ENCODE measurements at places on chromosomes 4 and X. TPM values are rescaled to one million over a fixed set of nuclear protein-coding genes. Genes with fewer than 3 reads are reported as not detected.
A peak's percentile ranks its signal among the peaks of the same experiment; 100 is the strongest.

- H3K27ac ChIP-seq, result no peak overlapping the region
- peaks cover 42% of the 10 kb centered on the region for H3K36me3 ChIP-seq
- no peaks in the 10 kb centered on the region for H3K27me3 ChIP-seq
- no peak overlapping the region for H3K4me3 ChIP-seq
- no peaks in the 10 kb centered on the region for H3K4me1 ChIP-seq
- no peak for DNase-seq
Observed at GRCh38 chr4:1819284-1819683, 26.2 kb downstream of the FGFR3 start.

DNA sequence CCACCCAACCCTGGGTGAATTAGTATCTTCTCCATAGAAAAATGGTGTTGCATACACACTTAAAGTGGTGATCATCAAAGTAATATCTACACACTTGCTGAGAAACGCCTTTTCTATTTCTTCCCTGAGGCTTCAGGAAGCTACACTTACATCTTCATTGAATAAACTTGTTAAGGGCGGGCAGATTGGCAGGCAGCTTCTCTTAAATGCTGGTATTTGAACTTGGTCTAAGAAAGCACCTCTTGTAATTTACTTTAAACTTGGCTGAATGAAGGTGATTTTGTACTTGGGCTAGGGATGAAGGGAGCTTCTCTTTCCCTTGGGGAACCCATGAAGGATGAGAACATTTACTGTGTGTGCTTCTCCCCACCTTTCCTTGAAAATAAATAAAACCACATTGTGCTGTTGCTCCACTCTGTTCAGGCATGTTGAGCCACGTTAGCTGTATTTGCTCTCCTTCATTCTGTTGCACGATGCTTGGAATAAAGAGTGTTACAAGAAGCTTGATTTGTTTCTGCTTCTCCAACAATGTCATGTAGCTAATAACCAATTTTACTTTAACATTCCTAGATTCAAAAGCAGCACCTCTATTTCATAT, 430.1 kb downstream of the ANKRD50 start:
- no peak for DNase-seq
- H3K4me3 ChIP-seq, result no peak overlapping the region
- H3K36me3 ChIP-seq, result no peaks in the 10 kb centered on the region
- H3K27me3 ChIP-seq, result no peaks in the 10 kb centered on the region
- H3K4me1 ChIP-seq, result no peaks in the 10 kb centered on the region
- no peak overlapping the region for H3K27ac ChIP-seq

The TREX2 gene
- 0.74 TPM for total RNA-seq

GRCh38 chr4:152815078-152815477, 35.3 kb downstream of the ARFIP1 start:
- H3K4me3 ChIP-seq, result no peak overlapping the region
- no peak for DNase-seq
- H3K4me1 ChIP-seq, result peaks cover 10% of the 10 kb centered on the region
- no peaks in the 10 kb centered on the region for H3K27me3 ChIP-seq
- peaks cover 60% of the 10 kb centered on the region for H3K36me3 ChIP-seq

The RPS6KA6 gene
- total RNA-seq, result 0.17 TPM

GRCh38 chr4:94519019-94519418, 67.3 kb downstream of the PDLIM5 start:
- no peak overlapping the region for H3K27ac ChIP-seq
- H3K4me3 ChIP-seq, result no peak overlapping the region
- H3K27me3 ChIP-seq, result no peaks in the 10 kb centered on the region

DNA sequence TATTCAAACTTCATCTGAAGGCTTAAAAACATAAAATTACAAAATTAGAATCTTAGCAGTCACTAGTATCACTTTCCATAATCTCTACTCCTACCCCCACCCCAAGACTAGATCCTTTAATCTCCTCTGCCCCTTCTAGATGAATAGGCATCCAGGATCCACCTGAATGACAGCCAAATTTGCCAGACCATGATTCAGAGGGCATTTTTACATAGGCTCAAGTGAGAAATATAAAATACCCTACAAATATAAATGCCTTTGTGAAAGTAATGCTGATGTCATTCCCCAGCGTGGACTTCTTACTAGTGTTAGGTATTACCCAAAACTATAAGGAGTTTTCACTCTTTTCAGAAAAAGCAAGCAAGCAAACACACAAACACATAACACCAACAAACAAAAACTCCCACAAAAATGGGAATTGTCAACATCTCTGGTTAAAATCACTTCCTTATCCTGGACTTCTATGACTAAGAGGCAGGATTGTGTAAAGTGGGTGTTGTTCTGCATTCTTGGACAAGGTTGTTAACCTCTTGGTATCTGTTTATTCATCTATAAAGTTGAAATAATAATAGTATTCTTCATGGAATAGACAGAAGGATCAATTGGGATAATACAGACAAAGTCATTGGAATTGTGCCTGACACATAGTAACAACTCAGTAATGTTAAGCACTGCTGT, 51.3 kb upstream of the TMPRSS11F start:
- H3K27ac ChIP-seq, result no peak overlapping the region
- no peak for DNase-seq
- no peak overlapping the region for H3K4me3 ChIP-seq
- peaks cover 4% of the 10 kb centered on the region for H3K27me3 ChIP-seq
- H3K4me1 ChIP-seq, result no peaks in the 10 kb centered on the region

- no peaks in the 10 kb centered on the region for H3K4me1 ChIP-seq
- DNase-seq, result no peak
- no peaks in the 10 kb centered on the region for H3K36me3 ChIP-seq
- H3K27me3 ChIP-seq, result no peaks in the 10 kb centered on the region
- no peak overlapping the region for H3K27ac ChIP-seq
- no peak overlapping the region for H3K4me3 ChIP-seq
Observed at GRCh38 chrX:68808686-68809357, 20.0 kb upstream of the EFNB1 start.

- no peak overlapping the region for H3K27ac ChIP-seq
- no peaks in the 10 kb centered on the region for H3K27me3 ChIP-seq
- peaks cover 22% of the 10 kb centered on the region for H3K4me1 ChIP-seq
- H3K4me3 ChIP-seq, result no peak overlapping the region
- no peaks in the 10 kb centered on the region for H3K36me3 ChIP-seq
- DNase-seq, result no peak
Observed at GRCh38 chrX:136063340-136064079, 78.3 kb downstream of the SLC9A6 start.

The MAPK10 gene
- total RNA-seq, result not detected

- H3K36me3 ChIP-seq, result no peaks in the 10 kb centered on the region
- H3K27me3 ChIP-seq, result peaks cover 3% of the 10 kb centered on the region
- DNase-seq, result no peak
Observed at GRCh38 chr4:6390356-6390755, 82.1 kb downstream of the PPP2R2C start.

DNA sequence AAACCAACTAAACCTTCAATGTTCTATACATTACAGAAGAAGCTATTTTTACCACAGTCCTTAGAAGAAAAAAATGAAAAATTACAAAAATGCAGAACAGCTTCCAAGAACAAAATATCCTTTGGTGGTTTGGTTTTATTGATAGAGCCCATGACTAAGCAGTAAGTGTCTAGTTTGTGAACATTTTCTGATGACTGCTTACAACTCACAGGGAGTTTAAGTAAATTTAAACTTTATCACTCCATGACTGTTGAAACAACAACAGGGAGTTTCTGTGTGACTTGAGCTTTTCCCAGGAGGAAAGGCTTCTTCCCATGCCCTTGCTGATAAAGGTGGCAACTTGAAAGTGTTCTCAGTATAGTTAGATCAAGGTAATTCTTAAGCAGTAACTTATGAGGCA, 2.9 kb downstream of the PF4 start:
- DNase-seq, result no peak
- no peak overlapping the region for H3K4me3 ChIP-seq

DNA sequence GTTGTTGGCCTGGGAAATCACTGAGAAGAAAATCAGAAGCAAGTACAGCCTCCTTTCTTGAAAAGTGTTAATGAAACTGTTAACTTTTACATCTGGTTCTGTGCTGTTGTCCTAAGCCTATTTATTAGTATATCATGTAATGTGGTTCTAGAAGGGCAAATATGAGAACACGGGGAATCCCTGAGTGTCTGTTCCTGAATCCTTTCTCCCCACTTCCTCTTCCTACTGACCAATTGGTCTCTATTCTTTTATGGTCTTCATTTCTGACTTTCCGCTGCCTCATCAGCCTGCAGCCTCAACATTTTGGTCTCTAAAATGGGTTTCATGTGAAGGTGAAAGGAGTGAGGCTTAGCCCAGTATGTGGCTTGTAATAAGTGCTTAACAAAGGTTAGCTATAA, 159.9 kb upstream of the MAMLD1 start:
- no peaks in the 10 kb centered on the region for H3K36me3 ChIP-seq
- H3K27ac ChIP-seq, result no peak overlapping the region
- no peak for DNase-seq
- no peaks in the 10 kb centered on the region for H3K27me3 ChIP-seq

GRCh38 chrX:74383611-74384010, 37.7 kb upstream of the SLC16A2 start:
- no peak overlapping the region for H3K4me3 ChIP-seq
- no peak overlapping the region for H3K27ac ChIP-seq
- H3K36me3 ChIP-seq, result no peaks in the 10 kb centered on the region
- no peaks in the 10 kb centered on the region for H3K4me1 ChIP-seq
- no peaks in the 10 kb centered on the region for H3K27me3 ChIP-seq

GRCh38 chr4:3311095-3311372, 18.2 kb downstream of the RGS12 start:
- H3K27me3 ChIP-seq, result no peaks in the 10 kb centered on the region
- no peak overlapping the region for H3K27ac ChIP-seq
- no peak for DNase-seq
- peaks cover 2% of the 10 kb centered on the region for H3K36me3 ChIP-seq
- H3K4me3 ChIP-seq, result no peak overlapping the region

- H3K27me3 ChIP-seq, result peaks cover 7% of the 10 kb centered on the region
- no peaks in the 10 kb centered on the region for H3K4me1 ChIP-seq
- no peak overlapping the region for H3K4me3 ChIP-seq
- DNase-seq, result no peak
- no peak overlapping the region for H3K27ac ChIP-seq
Observed at GRCh38 chrX:38616904-38617303, 55.6 kb downstream of the TSPAN7 start.

The RHOXF1 gene
- total RNA-seq, result not detected

GRCh38 chr4:139419388-139419914, 34.5 kb upstream of the RAB33B start:
- H3K4me3 ChIP-seq, result no peak overlapping the region
- peak overlapping the region; percentile 46 for H3K27ac ChIP-seq
- no peaks in the 10 kb centered on the region for H3K27me3 ChIP-seq
- peaks cover 8% of the 10 kb centered on the region for H3K4me1 ChIP-seq

DNA sequence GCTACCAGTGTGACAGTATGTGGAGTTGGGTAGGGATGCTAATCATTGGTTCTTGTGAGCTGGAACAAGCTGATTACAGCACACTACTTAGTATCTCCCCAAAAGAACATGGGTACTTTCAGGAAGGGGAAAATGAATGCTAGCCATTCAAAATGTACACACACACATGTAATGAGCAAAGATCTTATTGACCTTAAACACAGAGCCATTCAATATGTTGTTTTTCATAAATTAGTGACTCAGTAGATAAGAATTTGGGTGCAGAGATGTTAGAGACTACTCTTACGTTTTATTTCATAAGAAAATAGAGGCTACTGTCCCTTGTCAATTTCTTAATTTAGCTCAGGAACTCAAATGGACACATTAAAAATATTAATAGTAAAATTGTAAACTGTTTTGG, 509.5 kb upstream of the ATOH1 start:
- no peaks in the 10 kb centered on the region for H3K4me1 ChIP-seq
- H3K27me3 ChIP-seq, result no peaks in the 10 kb centered on the region
- DNase-seq, result no peak
- H3K4me3 ChIP-seq, result no peak overlapping the region
- H3K27ac ChIP-seq, result no peak overlapping the region

The SOX3 gene
- not detected for total RNA-seq

DNA sequence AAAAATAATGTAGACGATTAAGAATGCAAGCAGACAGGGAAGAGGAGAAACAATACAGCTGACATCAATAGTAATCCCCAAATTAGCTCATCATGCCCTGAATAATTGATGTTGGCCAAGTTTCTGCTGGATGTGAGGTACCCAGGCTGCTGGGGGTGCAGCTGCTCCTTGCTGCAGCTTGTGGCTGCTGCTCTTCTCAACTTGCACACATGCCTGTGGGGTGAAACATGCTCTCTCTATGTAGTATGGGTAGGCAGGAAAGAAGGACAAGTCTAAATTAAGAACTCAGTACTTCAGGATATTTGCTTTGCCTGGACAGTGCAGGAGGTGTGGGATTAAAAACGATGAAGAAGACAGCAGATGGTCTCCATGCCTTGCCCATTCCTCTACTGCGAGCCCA, 16.7 kb downstream of the EDA2R start:
- no peaks in the 10 kb centered on the region for H3K4me1 ChIP-seq
- H3K27me3 ChIP-seq, result peaks cover 2% of the 10 kb centered on the region
- no peaks in the 10 kb centered on the region for H3K36me3 ChIP-seq
- H3K4me3 ChIP-seq, result no peak overlapping the region

DNA sequence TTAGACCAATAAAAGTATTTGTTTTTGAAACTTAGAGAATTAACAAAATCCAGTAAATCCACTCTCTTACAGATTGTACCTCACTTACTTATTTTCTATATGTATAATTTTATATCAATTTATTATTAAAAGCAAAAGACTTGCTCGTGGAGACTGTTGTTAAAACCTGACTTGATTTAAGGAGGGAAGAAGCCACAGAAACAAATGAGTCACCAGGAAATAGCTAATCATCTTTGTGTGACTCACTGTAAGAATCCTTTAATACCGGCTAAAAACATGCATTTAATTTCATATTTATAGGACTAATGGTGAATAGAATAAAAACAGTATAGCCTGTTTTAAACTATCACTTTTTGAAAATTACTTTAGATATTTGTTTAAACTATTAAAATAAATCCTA, 29.9 kb upstream of the UBE2NL start:
- no peak overlapping the region for H3K27ac ChIP-seq
- DNase-seq, result no peak
- H3K36me3 ChIP-seq, result no peaks in the 10 kb centered on the region
- H3K4me3 ChIP-seq, result no peak overlapping the region
- no peaks in the 10 kb centered on the region for H3K4me1 ChIP-seq

The CAMK2D gene
- 82.5 TPM for total RNA-seq

- peaks cover 30% of the 10 kb centered on the region for H3K4me1 ChIP-seq
- no peaks in the 10 kb centered on the region for H3K27me3 ChIP-seq
- no peak overlapping the region for H3K4me3 ChIP-seq
- H3K36me3 ChIP-seq, result no peaks in the 10 kb centered on the region
- H3K27ac ChIP-seq, result no peak overlapping the region
Observed at GRCh38 chr4:15398001-15398400, 29.8 kb upstream of the C1QTNF7 start.
